ENCODE measurements at places on chromosomes 16 and 17. TPM values are rescaled to one million over a fixed set of nuclear protein-coding genes. Genes with fewer than 3 reads are reported as not detected.

The TMC7 gene
- 7.2 TPM for total RNA-seq

The GNG13 gene
- total RNA-seq, result not detected

The MIF4GD gene
- 37.2 TPM for total RNA-seq

The C16orf78 gene
- total RNA-seq, result not detected

The ARHGAP27 gene
- total RNA-seq, result 15.5 TPM

The MT4 gene
- total RNA-seq, result not detected
